ENCODE measurements at places on chromosomes 7 and 10.
A peak's percentile ranks its signal among the peaks of the same experiment; 100 is the strongest.

DNA sequence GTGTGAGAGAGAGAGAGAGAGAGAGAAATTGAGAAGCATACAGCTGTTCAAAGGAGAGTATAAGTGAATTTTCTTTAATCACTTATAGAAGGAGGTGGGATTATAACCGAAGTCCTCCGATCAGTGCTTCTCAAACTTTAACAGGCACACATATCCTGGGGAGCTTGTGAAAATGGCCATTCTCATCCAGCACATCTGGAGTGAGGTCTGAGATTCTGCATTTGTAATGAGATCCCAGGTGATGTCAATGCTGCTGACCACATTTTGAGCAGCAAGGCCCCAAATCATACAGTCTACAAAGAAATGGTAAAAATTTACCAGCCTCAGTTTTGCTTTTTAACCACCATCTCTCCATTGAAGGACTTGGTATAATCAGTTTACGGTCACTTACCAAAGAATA is 219.0 kb downstream of the PTEN start:
- no peak for DNase-seq

DNA sequence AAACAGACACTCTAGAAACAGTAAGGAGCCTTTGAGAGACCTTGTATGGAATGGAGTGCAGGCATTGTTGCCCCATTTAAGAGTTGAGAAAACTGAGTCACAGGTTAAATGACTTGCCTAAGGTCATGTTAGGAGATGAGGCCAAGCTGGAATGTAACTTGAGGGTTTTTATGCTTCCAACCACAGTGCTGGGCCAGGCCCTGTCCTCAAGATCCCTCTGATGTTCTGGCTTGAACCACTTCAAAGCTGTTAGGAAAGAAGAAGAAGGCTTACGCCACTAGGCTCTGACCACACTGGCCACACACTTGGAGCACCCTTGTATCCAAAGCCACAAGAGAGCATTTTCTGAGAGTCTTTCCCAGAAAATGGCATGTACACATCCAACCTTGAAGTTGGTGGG is 42.7 kb downstream of the PLAU start:
- no peak for DNase-seq

GRCh38 chr10:119871881-119872609 is 598 bp downstream of the MCMBP start:
- peak; percentile 61 for DNase-seq

GRCh38 chr7:45224832-45225231 is 67.2 kb downstream of the RAMP3 start:
- no peak for DNase-seq

All from activated CD4-positive, alpha-beta T cell treated with anti-CD3 and anti-CD28 coated beads, Interleukin-2, amount 50 U/mL, for 16 hours (primary cell).